ENCODE measurements at places on chromosomes 16 and 17. TPM values are rescaled to one million over a fixed set of nuclear protein-coding genes. Genes with fewer than 3 reads are reported as not detected.

GRCh38 chr16:64627288-64627687 lies 494.6 kb downstream of the CDH11 start:
- DNase-seq, result no peak

GRCh38 chr17:5464717-5465507 lies 3.9 kb downstream of the DHX33 start:
- DNase-seq, result no peak

DNA sequence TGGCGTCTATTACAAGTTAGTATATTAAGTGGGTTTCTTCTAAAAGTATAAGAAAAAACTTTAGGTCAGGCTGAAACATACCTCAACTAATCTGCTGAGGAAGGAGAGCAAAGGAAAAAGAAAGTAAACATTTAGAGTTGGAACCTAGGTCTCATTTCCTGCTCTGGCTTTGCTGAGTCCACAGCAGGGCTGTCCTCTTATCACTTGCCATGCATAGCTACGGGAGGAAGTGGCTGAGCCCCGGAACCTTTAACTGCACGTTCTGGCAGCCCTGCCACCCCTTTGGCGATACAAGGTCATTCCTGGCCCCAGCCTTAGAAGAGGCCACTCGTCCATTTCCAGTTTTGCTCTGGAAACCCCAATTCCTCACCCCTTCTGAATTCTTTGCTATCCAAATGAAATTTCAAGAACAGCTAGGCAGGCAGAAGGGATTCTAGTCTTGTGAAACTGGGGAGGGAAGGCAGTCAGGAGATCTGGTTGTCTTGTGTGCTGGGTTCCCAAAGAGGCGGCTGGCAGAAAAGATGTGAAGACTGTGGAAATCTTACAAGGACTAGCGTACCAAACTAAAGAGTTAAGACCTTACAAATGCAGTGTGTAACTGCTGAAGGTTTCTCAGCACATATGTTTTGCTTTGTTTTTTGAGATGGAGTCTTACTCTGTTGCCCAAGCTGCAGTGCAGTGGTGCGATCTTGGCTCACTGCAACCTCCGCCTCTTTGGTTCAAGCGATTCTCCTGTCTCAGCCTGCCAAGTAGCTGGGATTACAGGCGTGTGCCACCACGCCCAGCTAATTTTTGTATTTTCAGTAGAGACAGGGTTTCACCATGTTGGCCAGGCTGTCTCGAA lies 19.1 kb downstream of the WIPI1 start:
- DNase-seq, result no peak

SHISA9 gene
- 0.05 TPM for total RNA-seq

MEOX1 gene
- total RNA-seq, result not detected

HLF gene
- 0.65 TPM for total RNA-seq

- DNase-seq, result peak; percentile 96
These were observed 5.0 kb upstream of the SPATA20 start for GRCh38 chr17:50541716-50542688.

DNA sequence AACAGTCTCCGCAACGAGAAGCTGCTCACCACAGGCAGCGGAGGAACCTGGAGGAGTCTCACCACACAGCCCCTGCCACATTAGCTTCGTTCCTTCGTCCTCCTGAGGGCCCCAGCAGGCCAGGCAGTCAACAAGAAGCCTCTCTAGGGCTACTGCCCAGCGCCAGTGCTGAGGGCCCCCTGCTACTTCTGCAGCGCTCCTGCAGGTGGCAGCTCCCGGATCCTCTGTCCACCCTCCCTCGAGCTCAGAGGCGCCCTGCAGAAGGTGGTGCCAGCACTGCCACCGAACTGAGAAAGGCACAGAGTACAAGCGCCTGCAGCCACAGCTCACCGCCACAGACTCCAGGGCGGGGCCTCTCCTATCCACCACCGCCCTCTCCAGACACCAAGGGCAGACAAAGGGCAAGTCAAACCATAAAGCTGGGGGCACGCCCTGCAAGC lies 27.3 kb downstream of the KDM8 start:
- no peak for DNase-seq

DNA sequence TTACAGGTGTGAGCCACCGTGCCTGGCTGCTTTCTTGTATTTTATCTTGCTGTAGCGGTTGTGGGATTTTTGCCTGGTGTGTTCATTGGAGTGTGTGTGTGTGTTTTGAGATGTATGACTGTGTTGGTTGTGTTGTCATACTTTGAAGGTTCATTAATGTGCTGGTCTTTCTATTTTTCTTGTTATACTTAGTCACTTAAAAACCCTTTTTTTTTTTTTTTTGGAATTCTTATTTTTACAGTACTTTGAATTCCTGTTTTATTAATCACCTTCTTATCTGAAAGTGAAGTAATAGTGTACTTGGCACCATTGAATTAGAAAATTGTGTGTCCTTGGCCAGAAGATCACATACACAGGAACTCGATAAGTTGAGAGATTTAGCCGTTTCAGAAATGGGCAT lies 30.2 kb downstream of the TENT4B start:
- no peak for DNase-seq
